ENCODE measurements at places on chromosomes 1 and 21.
A peak's percentile ranks its signal among the peaks of the same experiment; 100 is the strongest.

- no peak for DNase-seq
Measured at GRCh38 chr1:108830119-108831008, 26.5 kb downstream of the AKNAD1 start.

DNA sequence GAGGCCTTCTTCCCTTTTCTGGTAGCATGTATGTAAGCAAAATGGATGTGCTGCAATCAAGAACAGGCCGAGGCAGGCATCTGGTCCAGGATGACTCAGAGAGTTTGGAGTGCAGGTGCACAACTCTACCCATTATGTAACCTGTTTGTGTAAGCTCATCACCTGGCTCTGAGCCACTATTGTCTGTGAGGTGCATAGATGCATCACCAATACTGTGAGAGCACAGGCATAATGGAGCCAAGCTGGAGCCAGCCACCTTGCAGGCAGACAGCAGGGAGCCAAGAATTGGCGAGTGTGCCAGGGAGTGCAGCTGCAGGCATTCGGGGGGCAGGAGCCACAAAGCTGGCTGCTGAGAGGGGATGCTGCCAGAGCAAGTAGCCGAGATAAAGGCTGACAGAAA is 549.9 kb upstream of the RGS18 start:
- DNase-seq: peak; percentile 41

- no peak for DNase-seq
Measured at GRCh38 chr1:68293122-68293521, 60.8 kb upstream of the WLS start.

- DNase-seq: peak; percentile 2
Measured at GRCh38 chr1:106515375-106515774, 541.1 kb upstream of the PRMT6 start.

DNA sequence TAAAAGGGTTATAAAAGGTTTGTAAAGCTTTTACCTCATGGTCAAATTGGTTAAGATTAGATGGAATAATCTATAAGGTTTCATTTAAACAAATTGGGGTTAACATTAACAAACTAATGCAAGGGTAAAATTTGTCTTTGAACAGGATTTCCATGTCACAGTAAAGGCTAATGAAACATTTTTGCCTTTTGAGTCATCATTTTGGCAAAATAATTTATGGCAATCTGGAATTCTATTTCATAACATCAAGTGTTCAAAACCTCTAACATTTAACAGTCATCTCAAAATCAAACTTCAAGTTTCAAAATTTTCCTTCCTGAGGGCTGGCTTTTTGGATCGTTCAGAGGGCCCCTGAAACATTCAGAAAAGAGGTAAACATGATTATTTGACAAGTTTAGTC is 6.6 kb upstream of the CD46 start:
- no peak for DNase-seq

DNA sequence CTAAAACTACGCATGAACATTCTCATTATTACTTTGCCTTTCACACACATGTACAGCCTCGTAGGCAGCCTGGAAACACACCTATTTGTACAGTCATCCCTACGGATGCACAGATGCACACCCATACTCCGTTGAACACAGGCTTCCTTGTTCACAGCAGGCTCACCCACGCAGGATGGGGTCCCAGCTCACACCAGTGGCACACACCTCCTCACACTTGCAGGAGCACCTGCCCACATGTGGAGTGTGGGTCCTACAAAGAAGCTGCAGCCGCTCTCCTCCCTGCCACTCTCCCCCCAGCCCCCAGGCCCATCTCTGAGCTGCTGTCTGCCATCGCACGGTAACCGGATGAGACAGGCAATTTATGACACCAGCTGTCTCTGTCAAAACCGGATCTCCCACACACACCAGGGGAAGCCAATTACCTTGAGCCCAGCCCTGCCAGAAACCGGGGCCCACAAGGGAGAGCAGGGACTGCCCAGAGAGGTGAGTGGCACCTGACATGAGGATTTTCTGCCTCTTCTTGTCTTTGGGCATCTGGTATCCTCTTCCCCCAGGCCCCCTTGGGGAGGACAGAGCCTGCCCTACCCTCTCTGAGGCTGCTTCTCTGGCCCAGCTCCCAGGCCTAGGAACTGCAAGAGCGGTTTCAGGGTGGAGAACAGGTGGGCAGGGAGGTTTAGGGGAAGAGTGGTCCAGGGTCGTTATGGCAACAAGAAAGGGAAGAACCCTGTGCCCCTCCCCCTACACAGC is 175.4 kb downstream of the IGSF21 start:
- peak; percentile 73 for DNase-seq

- DNase-seq: no peak
Measured at GRCh38 chr1:168301664-168302320, 21.1 kb downstream of the TBX19 start.

DNA sequence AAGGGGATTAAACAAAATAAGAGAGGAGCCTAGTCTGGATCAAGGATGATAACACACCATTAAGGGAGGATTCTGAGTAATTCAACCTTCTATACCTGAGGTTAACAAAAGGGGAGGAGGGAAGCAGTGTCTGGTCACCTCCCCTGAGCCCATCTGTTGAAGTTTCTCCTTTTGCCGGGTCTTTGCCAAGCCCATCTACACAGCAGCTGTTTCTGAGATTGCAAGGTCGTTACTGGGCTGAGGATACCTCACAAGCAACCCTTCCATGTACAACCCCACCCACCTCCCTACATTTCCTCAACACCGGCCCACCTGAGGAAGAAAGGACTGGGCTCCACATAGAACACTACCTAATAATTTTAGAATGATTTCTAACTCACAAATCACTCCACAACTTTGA is 26.3 kb downstream of the LRRC52 start:
- no peak for DNase-seq

- DNase-seq: no peak
Measured at GRCh38 chr1:15936025-15936424, 39.9 kb downstream of the ZBTB17 start.

- no peak for DNase-seq
Measured at GRCh38 chr21:44854391-44854663, 19.2 kb downstream of the PTTG1IP start.

DNA sequence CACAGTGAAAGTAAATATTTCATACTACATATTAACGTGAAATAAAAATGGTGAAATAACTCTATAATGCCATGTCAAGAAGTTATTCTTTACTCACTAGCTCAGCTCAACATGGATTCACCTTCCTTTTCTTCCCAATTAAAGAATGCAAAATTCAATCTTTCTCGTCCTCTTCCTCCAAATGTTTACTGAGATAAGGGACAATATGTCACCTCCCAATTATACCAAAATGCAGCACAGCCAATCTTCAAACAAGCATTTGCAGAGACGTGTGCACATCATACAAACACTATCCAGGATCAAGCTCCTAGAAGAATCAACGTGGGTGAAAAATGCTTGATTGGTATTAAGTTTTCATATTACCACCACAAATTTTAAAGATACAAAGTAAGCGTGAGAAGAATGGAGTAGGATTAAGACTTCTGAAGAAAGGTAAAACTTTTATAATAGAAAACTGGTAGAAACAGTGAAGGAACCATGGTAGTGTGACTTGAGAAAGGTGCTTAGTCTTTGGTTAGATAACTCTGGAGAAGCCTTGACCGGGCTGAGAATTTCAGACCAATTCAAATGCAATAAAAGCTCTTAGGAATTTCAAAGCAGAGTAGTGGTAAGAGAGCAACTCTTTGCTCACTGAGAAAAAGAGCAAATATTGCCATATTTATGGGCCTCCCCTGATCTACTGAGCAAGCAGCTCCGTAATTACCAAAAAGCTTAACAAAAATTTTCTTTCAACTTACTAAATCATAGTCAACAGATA is 7.2 kb downstream of the PTP4A2 start:
- DNase-seq: no peak

DNA sequence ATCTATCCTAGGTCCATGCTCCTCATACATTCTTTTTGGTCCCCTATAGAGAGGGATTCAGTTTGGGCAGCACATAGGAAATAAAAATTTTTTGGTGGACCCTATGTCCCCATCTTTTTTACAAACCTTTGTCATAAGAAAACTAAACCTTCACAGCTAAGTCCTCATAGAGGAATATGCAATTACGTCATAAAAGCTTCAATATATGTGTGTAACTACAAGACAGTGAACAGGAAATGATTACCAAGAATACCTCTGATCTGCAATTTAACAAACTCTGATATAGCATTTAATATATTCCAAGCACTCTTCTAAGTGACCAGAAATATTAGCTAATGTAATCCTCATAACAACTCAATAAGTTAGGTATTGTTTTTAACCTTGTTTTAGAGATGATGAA is 6.3 kb upstream of the DENND2C start:
- DNase-seq: no peak

DNA sequence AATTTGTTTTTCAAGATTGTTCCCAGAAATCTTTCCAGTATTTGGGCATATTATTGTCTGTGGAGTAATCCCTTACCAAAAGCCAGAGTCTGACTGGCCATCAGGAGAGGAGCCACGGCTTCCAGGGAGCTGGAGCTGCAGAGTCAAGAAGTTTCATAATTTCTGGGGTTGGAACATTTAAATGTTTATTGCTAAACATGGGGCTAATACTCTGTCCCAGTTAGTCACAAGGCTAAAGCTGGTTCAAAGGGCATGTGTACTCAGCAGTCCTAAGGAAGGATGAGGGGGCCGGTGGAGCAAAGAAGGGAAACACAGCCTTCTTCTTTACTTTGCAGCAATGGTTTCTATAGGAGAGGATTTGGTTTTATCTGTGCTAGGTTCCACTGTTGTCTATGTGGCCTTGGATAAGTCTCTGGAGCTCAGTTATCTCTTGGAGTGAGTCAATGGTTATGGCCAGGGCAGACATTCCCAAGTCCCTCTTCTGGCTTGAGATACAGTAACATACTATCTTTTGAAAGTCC is 9.5 kb downstream of the DENND2D start:
- no peak for DNase-seq

GRCh38 chr1:225880222-225880588 is 2.0 kb downstream of the TMEM63A start:
- DNase-seq: no peak

DNA sequence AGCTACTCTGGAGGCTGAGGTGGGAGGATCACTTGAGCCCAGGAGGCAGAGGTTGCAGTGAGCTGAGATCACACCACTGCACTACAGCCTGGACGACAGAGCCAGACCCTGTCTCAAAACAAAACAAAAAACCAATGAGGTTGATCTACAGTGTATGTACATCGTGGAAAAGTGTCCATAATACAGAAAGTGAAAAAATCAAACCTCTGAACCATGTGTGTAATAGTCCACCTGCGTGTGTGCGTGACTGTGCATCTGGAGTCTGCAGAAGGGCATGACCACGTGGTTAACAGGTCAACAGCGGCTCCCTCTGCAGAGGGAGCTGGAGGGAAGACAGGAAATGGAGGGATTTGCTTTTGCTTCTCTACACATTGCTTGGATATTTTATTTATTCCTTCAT is 32.4 kb upstream of the ENO1 start:
- DNase-seq: no peak

- DNase-seq: no peak
Measured at GRCh38 chr1:116159177-116159576, 48.0 kb downstream of the MAB21L3 start.

GRCh38 chr1:196501760-196502428 is 106.3 kb downstream of the KCNT2 start:
- DNase-seq: no peak

DNA sequence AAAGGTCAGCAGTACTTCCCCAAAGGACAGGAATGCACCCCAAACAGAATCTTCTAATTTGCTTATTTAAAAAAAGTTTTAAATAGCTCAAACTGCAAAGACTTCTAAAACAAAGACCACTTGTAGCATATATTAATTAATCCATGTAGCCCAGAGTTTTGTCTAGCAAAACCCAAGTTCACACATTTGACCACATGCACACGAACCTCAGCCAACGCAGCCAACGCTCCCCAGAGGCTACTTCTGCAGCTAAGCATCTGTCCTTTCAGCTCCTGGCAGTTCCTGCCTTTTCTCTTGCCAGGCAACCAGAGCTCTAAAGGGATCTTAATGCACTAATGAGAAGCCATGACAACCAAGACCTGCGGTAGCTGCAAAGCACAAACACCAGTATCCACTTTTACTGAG is 89.6 kb downstream of the RERE start:
- DNase-seq: peak; percentile 46

- DNase-seq: no peak
Measured at GRCh38 chr1:191582169-191582568, 576.1 kb upstream of the RGS18 start.

- DNase-seq: no peak
Measured at GRCh38 chr1:23249787-23250454, 32.6 kb upstream of the HTR1D start.

DNA sequence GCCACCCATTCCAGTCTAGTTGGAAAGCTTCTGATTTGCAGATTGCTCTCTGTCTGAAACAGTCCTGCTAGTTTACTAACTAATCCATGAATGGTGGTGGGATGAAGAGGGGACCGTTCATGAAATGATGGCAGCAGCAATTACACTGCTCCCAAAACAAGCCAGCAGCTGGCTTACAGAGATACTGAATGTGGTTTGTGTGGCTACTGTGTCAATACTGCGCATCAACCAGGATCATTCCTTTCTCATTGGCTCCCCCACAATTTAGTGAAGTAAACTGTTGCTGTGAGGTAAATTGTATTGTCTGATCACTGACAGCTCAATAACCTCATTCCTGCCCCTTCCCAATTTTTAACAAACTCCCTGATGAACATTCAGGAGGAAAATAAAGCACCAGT is 191.3 kb upstream of the LMO4 start:
- DNase-seq: no peak

DNA sequence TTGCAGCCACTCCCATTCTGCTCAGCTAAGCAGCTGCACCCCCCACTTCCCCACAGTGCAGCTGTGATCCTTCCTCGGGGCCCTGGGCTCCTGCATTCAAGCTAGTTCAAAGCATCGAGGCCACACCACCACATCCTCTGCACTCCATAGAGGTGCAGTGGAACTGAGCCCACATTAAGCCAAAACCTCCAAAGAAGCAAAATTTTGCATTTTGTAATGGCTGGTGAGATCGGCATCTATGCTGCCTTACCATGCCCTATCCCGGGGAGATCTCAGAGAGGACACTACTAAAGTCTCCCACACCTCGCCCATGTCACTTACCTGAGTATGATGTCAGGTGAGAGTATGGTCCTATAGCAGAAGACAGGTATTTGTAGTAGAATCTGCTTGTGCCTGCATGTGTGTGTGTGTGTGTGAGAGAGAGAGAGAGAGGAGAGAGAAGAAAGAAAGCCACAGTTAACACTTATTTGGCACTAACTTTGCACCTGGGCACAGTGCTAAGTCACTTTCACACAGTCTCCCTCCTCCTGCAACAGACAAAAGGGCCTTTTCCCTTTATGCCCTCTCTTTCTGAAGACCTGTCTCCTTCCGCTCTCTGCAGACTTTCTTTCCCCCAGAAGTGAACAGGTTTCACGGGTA is 89.8 kb downstream of the KIF14 start:
- DNase-seq: no peak

GRCh38 chr1:159161001-159161718 is 10.3 kb upstream of the CADM3 start:
- peak; percentile 71 for DNase-seq

- DNase-seq: no peak
Measured at GRCh38 chr1:12014141-12014991, 4.9 kb upstream of the MIIP start.

DNA sequence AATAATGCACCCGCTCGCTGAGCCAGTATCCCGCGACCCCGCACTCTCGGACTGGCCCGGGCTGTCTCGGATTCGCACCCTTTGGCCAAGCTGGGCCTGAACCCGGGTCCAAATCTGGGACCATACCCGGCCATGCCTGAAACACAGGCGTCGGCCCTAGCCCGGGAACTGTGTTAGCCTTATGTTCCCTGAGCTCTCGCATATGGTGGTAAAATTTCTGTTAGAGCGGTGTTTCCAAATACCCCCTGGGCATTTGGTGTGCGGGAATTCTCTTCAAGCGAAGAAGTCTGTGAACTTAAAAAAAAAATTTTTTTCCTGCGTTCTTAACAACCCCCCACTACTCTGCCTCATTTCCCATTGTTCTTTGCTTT is 3.1 kb downstream of the RNF220 start:
- no peak for DNase-seq

Data from NCI-H1092 (cell line).